A549 treated with RU486 at 1 μM for 4 hours (cell line): ENCODE measurements at places on chromosomes 13 and 19. TPM values are rescaled to one million over a fixed set of nuclear protein-coding genes. Genes with fewer than 3 reads are reported as not detected.

Gene ZNF560
- not detected in 5 replicates for total RNA-seq

Gene ZNF530
- total RNA-seq: 4.1 to 4.8 TPM (median 4.4 TPM) in 5 replicates

Gene LYPD5
- total RNA-seq: 0.14 to 0.22 TPM (median 0.15 TPM) in 3 of 5 replicates, not detected in the others

Gene PSG4
- total RNA-seq: 0.66 to 1.2 TPM (median 1.0 TPM) in 5 replicates

Gene ICAM4
- 0.10 to 0.12 TPM in 2 of 5 replicates, not detected in the others for total RNA-seq
